A172 (cell line): ENCODE measurements at places on chromosomes 11 and 22.

DNA sequence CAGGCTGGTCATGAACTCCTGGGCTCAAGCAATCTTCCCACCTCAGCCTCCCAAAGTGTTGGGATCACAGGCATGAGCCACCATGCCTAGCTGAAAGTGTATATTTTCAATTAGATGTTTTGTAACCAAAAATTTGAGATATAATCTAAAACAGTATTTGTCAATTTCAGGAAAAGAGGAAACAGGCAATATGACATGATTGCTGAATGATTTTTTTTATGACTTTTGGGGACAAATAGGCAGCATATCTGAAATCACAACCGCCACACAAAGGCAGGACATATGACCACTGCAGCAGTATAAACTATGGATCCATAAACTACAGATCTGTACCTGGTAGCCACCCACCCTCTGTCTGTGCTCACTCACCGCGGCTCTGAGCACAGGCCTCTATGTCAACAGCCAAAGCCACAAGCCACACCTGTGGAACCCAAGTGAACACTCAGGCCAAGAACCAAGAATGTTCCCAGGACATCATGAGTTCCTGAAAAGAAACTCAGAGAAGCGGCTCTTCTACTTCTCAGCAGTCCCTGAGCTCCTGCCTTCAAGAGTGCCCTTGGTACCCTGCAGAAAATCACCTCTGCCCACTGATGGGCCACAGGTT, 22.5 kb downstream of the PISD start:
- no peak for DNase-seq

- no peak for DNase-seq
These were observed 13.8 kb downstream of the MRGPRF start for GRCh38 chr11:68999093-68999747.

GRCh38 chr11:45933131-45933831, 10.8 kb downstream of the LARGE2 start:
- DNase-seq, result peak; percentile 23

GRCh38 chr11:64711138-64711955, 11.7 kb downstream of the NRXN2 start:
- no peak for DNase-seq

- DNase-seq, result peak; percentile 50
These were observed 564.4 kb upstream of the LUZP2 start for GRCh38 chr11:23932485-23932898.

DNA sequence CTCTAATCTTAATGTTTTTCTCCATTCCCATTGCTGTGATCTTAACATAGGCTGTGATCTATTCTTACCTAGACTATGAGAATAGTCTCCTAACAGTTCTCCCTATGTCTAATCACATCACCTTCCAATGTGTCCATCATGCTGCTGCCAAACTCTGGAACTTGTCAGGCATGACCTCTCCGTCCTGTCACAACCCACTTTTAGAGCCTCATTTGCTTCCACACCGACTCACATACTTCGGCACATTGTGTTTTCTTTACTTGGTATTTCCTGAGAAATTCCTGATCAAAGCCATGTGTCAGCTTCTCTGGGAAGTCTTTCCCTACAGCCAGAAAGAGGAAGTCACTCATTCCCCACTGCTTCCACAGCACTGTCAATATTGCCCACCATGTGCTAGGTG, 40.5 kb upstream of the BIRC3 start:
- DNase-seq, result no peak

GRCh38 chr11:35554491-35555437, 29.3 kb upstream of the PAMR1 start:
- DNase-seq, result no peak

DNA sequence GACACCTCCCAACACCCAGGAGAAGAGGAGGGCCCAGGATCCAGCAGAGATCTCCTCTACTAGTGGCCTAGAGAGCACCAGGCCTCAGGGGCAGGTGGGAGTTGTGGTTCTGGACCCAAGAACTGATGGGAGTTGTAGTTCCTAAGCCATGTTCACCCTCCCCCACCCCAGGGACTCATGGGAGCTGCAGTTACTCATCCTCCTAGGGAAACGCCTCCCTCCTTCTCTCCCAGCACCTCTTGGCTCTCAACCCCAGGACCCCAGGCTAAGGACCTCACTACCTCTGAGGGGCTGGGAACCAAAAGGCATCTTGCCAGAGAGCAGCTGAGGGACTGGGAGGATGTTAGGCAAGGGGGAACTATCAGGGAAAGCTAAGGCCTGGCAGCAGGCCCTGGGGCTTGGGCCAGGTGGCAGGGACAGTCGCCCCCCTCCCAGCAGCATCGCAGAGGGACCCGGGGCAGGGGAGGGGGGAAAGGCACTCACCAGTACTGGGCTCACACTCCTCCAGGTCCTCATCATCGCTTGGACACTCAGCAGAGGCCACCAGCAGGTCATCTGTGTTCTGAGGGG, 28.9 kb downstream of the SLC22A12 start:
- DNase-seq, result peak; percentile 31

GRCh38 chr22:50259302-50259701, 2.2 kb downstream of the MAPK12 start:
- no peak for DNase-seq

GRCh38 chr11:42960521-42961088, 351.2 kb upstream of the API5 start:
- DNase-seq, result no peak

DNA sequence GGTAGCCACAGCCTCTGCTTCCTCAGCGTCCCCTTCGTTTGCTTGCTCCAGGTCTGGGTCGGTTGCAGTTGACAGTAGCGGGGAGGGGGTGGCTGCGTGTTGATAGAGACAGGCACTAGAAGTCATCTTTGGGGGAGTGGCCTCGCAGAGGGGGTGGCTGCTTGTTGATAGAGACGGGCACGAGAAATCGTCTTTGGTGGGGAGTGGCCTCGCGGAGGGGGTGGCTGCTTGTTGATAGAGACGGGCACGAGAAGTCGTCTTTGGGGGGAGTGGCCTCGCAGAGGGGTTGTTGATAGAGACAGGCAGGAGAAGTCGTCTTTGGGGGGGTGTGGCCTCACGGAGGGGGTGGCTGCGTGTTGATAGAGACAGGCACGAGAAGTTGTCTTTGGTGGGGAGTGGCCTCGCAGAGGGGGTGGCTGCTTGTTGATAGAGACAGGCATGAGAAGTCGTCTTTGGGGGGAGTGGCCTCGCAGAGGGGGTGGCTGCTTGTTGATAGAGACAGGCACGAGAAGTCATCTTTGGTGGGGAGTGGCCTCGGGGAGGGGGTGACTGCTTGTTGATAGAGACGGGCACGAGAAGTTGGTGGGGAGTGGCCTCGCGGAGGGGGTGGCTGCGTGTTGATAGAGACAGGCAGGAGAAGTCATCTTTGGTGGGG, 328.3 kb downstream of the TBC1D22A start:
- no peak for DNase-seq

DNA sequence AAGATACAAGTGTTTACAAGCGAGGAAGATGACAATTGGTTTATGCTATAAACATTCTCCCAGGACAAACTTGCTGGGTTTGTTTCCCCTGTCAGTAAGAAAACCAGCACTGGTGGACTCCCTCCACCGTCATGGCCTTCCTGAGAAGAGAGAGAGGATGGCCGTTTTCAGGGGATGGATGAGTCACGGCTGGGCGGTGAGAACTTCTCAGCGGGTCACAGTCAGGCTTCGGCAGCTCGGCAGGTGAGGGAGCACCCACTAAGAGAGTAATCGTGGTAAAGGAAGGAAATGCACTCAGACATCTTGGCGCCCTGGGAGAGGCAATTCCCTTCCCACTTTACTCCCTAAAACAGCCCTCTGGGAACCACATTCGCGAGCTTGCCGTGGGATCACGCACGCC, 83.9 kb downstream of the NCAM1 start:
- DNase-seq, result peak; percentile 73

DNA sequence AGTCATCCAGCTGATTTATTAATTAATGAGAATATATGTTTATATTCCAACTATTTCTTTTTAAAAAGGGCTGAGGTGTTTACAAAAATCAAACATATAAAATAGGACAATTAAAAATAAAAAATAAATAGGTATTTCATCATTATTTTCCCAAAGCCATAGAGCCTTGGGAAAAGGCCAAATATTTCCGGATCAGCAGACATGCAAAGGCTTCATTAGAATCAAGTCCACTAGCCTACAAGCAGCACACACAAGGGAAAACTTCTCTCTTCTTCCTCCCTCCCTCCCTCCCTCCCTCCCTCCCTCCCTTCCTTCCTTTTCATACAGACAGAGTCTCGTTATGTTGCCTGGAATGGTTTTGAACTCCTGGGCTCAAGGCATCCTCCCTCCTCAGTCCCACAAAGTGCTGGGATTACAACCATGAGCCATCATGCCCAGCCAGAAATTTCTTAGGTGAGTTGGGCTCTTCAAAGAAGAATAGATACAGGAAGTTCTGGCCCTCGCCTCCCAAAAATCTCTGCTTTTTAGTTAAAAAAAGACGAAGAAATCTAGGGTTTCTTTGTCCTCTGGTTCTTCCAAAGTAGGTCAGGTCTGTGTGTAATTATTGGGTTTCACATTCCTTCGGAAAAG, 121.2 kb downstream of the SIK3 start:
- no peak for DNase-seq

DNA sequence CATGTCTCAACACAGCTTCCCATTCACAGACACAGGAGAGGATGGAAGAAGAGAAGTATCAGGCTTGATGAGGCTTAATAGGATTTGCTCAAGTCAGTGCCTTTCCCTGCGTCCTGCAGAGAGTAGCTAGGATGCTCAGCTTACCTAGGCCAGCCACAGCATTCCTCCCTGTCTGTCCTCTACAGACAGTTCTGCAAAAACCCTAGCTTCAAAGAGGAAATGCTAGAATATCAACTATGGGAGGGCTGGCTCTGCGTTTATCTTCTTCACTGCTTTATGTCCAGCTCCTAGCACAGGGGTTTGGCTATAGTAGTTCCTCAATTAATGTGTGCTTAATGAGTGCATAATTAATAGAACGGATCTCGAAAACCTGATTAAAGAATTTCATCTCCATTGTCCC, 16.4 kb downstream of the KCNJ5 start:
- no peak for DNase-seq

DNA sequence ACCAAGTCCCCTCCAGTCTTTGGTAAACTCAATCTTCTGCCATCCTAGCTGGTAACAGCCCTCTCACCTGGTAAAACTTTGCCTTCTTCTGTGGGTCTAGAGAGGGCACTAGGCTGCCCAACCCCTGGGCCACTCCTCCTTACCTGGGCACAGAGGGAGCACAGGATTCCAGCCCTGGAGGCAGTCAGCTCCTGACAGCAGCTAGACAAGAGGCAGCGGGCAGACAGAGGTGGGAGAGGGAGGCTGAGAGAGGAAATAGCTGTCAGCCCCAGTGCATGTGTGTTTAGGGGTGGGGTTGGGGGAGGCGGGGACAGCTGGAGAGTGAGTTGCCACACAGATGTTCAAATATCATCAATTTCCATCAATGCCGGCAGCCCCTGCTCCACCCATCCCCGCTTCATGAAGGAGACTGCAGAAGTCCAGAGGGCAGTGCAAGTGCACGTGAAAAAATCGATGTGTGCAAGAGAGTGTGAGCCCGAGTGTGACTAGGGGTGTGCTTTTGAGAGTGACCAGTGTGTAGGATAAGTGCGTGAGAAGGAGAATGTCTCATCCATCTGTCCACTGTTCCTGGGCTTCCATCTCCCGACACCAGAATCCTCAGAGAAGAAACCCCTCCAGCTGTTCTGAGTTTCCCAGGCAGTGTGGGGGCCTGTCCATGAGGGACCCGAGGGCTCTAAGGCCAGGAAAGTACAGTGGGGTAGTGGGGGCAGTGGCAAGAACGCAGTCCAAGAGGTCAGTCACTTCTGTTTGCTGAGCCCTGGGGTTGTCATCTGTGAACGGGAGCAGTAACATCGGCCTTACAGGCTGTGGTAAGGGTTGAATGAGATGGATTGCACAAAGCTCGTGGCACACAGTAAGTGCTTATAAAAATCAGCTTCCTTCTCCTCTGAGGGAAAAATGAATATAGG, at the start of gene PTGDR2:
Gene PTGDR2 (minus strand): TSS at position 225 of the 908 bp plus-strand sequence. CDS start 2,228 bp downstream, outside the sequence.
- no peak for DNase-seq

DNA sequence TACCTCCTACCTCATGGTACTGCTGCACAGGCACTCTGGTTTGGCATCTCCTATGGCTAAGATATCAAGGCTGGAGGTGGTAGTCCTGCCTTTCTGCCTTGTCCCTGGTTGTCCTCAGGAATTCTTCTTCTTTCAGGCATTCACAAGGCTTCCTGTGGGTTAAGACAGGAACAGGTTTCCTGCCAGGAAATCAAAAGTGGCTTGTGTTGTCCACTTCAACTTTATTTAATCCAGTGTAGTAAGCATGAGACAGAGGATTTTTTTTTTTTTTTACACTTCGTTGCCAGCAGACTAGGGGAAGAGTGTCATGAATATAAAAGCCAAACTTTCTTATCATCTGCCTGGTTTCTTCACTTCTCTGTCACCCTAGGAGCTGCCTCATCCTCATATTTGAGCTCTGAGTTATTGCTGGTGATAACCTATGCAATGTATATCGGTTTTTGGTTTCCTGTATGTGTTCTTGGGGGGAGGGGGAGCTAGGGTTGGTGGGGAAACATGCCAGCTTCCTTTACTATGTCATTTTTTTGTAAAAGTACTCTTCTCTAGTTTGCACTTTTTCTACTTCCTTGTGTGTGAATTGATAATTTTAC, 50.2 kb downstream of the XKR3 start:
- peak; percentile 5 for DNase-seq

DNA sequence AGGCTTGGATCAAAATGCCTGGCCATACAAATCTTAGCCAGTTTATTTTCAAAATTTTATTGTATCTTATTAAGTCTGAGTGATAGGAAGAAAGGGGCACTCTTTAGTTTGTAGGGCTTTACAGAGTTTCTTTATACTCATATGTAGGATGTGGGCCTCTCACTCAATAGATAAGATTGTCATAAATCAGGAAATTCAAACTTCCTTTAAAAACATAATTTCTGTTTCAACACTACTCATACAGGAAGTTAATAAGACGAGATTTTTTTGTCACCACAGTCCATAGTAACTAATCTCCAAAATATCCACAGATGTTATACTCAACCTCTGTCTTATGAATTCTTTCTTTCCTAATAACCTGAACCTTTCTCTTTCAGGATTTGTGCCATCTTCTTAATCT, 13.3 kb upstream of the OR56B4 start:
- no peak for DNase-seq
